Tibial nerve (tissue), 4 donors: ENCODE measurements at places on chromosomes 2 and 18. TPM values are rescaled to one million over a fixed set of nuclear protein-coding genes. Genes with fewer than 3 reads are reported as not detected.
A peak's percentile ranks its signal among the peaks of the same experiment; 100 is the strongest.

DNA sequence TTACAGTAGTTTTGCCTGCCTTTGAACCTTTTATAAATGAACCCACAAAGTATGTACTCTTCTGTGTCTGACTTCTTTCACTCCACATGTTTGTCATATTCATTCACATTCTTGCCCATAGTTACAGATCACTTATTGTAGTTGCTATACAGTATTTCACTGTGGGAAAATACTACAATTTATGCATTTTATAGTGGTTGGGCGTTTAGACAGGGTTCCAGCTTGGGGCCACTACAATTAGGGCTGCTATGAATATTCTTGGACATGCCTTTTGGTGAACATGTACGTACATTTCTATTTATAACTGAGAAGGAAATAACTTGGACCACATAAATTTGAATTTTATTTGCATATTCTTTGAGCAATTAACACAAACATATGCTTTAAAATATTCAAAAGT, 15.4 kb upstream of the PMAIP1 start:
- no peak for DNase-seq
- no peaks in the 10 kb centered on the region for H3K27me3 ChIP-seq
- peaks cover 5% of the 10 kb centered on the region for H3K4me1 ChIP-seq

DNA sequence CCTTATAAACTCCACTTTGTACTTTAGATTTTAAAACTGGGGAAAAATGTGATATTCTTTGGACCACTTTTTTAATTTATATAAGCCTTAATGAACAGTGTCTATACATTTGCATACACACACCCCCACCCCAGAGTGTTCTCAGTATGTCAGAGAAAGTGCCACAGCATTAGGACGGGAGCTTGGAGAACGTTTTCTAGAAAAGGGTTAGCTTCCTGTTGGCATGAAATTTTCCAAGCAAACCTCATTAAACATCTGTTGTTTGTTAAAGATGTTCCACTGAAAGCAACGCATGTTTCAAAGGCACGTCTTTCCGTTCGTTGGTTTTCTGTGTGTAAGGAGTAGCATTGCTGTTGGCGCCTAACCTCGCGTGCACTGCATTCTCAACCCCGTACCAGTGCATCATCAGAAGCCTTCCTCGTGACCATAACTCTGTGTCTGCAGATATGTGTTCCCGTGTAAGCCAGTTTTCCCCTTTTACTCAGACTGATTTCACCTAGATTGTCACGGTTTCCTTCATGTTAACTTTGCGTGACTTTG, 228.5 kb downstream of the ALPK2 start:
- DNase-seq = no peak
- H3K27ac ChIP-seq = no peak overlapping the region
- H3K4me3 ChIP-seq = no peak overlapping the region
- no peaks in the 10 kb centered on the region for H3K4me1 ChIP-seq

DNA sequence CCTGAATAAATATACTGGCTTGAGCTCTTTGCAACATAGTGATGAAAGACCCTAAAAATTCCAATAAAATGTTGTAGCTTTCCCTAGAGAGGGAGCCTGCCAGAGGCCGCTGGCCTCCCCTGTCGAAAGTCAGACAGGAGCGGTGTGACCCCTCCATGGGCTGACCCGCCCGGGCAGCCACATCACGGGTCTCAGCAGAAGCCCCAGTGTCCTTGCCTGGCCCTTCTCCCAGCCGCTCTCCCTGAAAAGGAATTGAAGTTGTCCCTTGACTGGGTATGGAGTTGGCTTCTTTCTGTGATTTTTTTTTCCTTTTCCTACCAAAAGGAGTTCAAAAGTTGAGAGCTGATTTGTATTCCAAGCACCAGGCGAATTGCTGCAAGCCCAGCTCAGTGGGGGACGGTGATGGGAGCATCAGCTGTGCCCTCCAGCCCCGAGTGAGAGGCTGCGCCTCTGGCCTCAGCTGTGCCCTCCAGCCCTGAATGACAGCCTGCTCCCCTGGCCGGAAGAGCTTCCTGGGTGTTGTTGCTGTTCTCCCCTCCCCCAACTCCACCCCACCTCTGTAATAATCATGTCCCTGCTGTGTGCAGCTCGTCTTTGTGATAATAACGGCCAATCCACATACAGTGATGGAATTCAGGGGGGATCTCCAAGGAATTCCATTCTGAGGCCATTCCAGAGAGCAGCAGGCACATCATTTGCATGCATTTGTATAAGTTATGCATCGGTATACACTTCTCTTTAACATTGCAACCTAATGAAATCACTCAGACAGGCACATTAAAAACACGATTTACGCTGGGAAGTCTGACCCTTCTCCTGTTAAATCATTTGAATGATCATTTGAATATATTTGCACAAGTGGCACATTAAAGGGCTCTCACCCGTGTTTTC, 501.0 kb downstream of the EIPR1 start:
- no peak overlapping the region for H3K27ac ChIP-seq
- no peak for DNase-seq
- no peaks in the 10 kb centered on the region for H3K4me1 ChIP-seq
- no peaks in the 10 kb centered on the region for H3K36me3 ChIP-seq

- no peaks in the 10 kb centered on the region for H3K4me1 ChIP-seq
- no peaks in the 10 kb centered on the region for H3K36me3 ChIP-seq
- H3K4me3 ChIP-seq = no peak overlapping the region
Measured at GRCh38 chr2:3368261-3368722, 9.3 kb downstream of the EIPR1 start.

GRCh38 chr2:54348646-54349045, 92.6 kb upstream of the TSPYL6 start:
- H3K4me1 ChIP-seq = no peaks in the 10 kb centered on the region
- H3K27me3 ChIP-seq = no peaks in the 10 kb centered on the region
- no peaks in the 10 kb centered on the region for H3K36me3 ChIP-seq
- H3K4me3 ChIP-seq = no peak overlapping the region
- H3K27ac ChIP-seq = no peak overlapping the region
- DNase-seq = no peak

DNA sequence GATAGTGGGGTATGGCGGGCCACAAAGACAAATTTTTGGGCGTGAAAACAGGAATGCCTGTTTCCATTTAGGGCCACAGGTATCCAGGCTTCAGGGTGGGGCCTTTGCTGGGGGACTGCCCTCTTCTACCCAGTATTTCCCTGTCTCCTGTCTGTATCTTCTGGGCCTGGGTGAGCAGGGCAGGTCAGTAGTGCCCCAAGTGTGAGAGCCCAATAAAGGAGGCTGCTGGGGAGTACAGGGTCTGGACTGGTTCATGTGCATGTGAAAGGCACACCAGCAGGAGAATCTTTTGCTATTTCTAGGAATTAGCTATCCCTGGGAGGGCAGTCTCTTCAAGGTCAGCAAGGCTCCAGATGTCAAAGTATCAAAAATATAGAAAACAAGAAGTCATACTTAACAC, 71.5 kb downstream of the MEX3C start:
- H3K27ac ChIP-seq = no peak overlapping the region
- H3K36me3 ChIP-seq = no peaks in the 10 kb centered on the region
- no peak for DNase-seq
- H3K4me3 ChIP-seq = no peak overlapping the region
- H3K4me1 ChIP-seq = no peaks in the 10 kb centered on the region

DNA sequence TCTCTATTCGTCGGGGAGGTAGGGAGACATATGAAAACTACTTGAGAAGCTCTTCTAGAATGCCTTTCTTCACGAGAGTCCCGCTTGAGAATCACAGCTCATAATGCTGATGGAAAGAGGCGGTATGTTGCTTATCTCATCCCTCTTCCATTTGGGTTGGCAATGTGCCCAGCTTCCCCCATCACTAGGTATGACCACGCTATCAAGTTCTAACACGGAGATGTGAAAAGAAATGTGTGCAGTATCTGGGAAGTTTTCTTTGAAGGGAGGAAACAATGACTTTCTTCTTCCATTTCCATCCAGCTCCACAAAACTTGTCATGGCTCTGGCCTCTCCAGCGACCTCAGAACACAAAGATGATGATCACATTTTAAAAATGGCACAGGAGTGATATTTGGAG, 742.4 kb downstream of the DCDC2C start:
- no peak for DNase-seq
- H3K4me3 ChIP-seq = no peak overlapping the region
- no peaks in the 10 kb centered on the region for H3K27me3 ChIP-seq
- H3K4me1 ChIP-seq = no peaks in the 10 kb centered on the region

- H3K4me3 ChIP-seq = no peak overlapping the region
- H3K4me1 ChIP-seq = no peaks in the 10 kb centered on the region
- H3K27me3 ChIP-seq = no peaks in the 10 kb centered on the region
- no peaks in the 10 kb centered on the region for H3K36me3 ChIP-seq
- DNase-seq = no peak
- H3K27ac ChIP-seq = peak overlapping the region; percentile 58
Measured at GRCh38 chr2:42935692-42936671, 143.6 kb upstream of the HAAO start.

GRCh38 chr18:74946646-74947375, 262.1 kb downstream of the PTGR3 start:
- no peaks in the 10 kb centered on the region for H3K27me3 ChIP-seq
- H3K36me3 ChIP-seq = no peaks in the 10 kb centered on the region
- no peak overlapping the region for H3K27ac ChIP-seq
- peaks cover 33% of the 10 kb centered on the region for H3K4me1 ChIP-seq
- DNase-seq = no peak

- H3K27me3 ChIP-seq = no peaks in the 10 kb centered on the region
- H3K4me1 ChIP-seq = no peaks in the 10 kb centered on the region
- H3K4me3 ChIP-seq = no peak overlapping the region
- no peaks in the 10 kb centered on the region for H3K36me3 ChIP-seq
Measured at GRCh38 chr18:48084858-48085257, 154.4 kb upstream of the SMAD2 start.

- H3K27me3 ChIP-seq = no peaks in the 10 kb centered on the region
- no peaks in the 10 kb centered on the region for H3K36me3 ChIP-seq
- no peaks in the 10 kb centered on the region for H3K4me1 ChIP-seq
- no peak for DNase-seq
- H3K4me3 ChIP-seq = no peak overlapping the region
Measured at GRCh38 chr18:65786474-65786873, 35.7 kb downstream of the CDH7 start.

GRCh38 chr2:78011251-78011650, 489.1 kb upstream of the LRRTM4 start:
- H3K27ac ChIP-seq = no peak overlapping the region
- no peaks in the 10 kb centered on the region for H3K4me1 ChIP-seq
- no peaks in the 10 kb centered on the region for H3K36me3 ChIP-seq

The VSNL1 gene
- 1.2 TPM for total RNA-seq

The SIGLEC15 gene
- not detected for total RNA-seq

The ZNF892 gene
- total RNA-seq = 14.9 TPM

The PLGLB1 gene
- total RNA-seq = not detected

The GKN2 gene
- total RNA-seq = not detected

The TDRD15 gene
- total RNA-seq = not detected

The UGT1A4 gene
- total RNA-seq = not detected
